ENCODE measurements at places on chromosomes 2 and 18.

DNA sequence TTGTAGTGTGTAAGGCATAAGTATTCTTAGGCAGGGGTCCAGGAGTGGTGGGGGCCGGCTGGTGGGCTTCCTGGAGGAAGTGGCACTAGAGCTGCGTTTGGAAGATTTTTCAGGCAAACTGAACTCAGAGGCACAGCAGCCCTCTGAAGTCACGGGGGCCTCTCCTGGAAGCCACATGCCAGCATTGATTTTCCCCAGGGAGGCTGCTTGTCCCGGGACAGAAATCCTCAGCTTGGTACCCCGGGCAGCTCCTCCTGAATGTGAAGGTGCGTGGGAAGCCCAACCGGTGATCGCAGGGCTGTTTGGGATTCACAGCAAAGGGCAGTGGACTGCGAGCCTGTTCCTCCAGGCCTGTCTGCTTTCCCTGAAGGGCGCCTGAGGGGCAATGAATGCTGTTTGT lies 1.6 kb upstream of the PDIA6 start:
- no peak for DNase-seq

DNA sequence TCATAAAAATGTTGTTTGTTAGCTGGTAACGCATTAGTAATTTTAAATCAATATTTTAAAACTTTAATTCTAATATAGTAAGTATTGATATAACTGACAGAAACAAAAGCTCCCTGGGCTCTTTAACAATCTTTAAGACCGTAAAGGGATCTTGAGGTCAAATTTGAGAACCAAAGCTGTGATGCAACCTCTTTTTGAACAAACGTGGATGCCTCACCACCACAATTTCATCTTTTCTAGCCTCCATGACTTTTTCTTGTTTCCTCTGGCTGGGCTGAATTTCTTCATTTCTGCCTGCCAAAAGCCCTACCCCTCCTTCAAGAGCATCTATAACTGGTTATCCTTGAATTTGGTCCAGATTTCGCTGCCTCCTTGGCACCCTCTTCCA lies 563 bp upstream of the POLE4 start:
- DNase-seq, result no peak

DNA sequence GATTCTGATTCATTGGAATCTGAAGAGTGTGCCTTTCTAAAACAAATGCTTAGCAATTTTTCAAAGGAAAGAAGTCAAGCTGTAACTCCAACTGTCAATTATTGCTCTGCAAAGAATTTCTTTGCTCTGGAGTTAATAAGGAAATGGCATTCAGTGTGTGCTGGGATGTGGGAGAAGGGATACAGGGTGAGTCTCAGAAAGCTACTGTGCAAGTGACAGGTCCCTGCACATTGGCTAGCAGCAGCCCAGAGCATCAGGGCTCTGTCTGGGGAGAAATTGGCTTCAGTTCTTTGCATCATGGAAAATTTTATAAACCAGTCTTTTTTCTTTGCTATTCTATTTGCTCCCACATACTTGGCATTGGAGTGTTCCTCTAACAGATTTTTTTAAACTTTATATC lies 1.1 kb upstream of the SYT4 start:
- DNase-seq, result no peak

- DNase-seq, result no peak
Observed at GRCh38 chr2:111957872-111958354, 59.5 kb downstream of the MERTK start.

GRCh38 chr2:187453078-187453641 lies 5.1 kb upstream of the CALCRL start:
- DNase-seq, result no peak

- DNase-seq, result no peak
Observed at GRCh38 chr2:33652830-33653229, 53.7 kb upstream of the FAM98A start.

- no peak for DNase-seq
Observed at GRCh38 chr2:61471905-61472805, 1.3 kb upstream of the USP34 start.

GRCh38 chr2:98769784-98770183 lies 38.9 kb upstream of the MGAT4A start:
- DNase-seq, result peak; percentile 30

DNA sequence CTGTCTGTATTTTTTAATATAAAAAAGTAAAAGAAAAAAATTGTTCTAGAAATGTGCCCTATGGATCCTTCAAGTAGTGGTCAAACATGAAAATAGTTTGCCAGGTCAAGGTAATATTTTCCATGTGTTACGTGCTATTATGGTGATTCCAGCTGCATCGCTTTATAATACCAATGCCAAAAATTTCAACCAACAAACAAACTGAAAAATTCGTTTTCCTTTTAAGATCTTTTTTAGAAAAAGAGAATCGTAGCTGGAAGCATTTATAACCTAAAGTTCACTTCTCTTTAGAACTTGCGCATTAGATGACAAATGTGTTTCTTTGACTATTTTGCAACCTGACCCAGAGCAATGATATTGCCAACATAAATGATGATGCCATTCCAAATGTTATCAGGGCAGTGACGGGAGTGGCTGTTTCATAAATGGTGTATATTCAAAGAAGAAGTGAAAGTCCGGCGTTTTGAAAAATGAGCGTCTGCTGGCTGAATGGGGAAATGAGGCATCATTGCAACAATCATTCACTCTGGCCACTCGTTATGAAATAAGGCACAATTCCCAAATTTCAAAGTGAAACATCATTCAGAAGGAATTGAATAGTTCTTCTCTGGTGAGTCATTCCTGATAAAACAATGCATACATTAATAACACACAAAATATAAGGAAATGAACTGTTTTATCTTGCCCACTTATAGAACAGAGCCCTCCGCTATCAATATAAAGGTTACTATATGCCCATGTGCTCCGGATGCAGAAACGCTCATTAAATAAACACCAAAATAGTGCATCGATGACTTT lies 297.4 kb downstream of the TGIF1 start:
- no peak for DNase-seq

GRCh38 chr2:3493615-3494007 lies 25.7 kb downstream of the ADI1 start:
- DNase-seq, result no peak

GRCh38 chr2:1510176-1510575 lies 96.9 kb downstream of the TPO start:
- DNase-seq, result no peak

DNA sequence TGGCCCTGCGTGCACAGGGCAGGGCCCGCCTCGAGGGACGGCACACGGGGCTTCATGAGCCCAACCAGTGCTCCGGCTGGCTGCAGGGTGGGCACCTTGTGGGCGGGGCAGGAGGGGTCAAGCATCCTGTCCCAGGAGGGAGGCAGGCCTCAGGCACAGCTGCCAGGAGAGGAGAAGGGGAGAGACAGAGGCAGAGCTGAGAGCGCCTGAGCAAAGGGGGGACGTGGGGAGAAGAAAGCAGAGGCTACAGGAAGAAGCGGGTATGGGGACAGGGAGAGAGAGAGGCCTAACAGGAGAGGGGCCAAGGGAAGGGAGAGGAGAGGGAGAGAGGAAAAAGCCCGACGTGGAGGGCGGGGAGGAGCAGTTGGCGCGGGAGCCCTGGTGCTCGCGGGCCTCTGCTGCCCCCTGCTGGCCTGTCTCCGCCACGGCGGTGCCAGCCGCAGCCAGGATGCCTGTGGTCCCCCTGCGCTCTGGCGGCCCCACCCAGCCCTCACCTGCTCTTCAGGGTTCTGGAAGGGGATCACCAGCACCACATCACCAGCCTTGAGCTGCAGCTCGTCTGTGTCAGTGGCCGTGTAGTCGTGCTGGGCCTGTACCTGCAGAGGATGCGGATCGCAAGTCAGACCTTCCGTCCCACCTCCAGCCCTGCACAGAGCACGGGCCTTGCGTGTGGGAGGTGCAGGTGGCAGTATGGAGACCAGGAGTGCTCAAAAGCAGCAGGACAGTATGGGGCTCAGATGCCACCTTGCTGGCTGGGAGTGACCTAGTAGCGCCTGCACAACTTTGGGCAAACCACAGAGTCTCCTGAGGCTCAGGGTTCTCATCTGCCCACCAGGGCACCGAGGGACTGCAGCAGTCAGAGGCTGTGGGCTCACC lies 56.8 kb downstream of the BIN1 start:
- peak; percentile 73 for DNase-seq

DNA sequence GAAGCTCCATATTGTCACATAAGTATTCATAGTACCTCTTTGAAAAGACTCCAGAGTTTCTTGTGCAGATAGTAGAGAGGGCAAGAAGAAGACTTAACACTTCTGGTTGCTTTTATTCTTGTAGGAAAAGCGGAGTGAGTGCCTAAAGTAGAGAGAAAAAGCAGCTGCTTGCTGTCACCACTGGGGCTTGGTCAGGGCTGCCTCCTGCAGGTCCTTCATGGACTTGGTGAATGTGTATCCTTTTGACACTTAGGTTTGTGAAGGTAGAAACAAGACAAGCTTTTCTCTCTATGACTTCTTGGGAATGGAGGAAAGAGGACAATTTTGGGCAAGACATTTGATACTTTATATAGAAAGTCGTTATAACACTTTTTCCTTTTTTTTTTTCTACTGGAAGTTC lies 312.8 kb upstream of the FANCL start:
- no peak for DNase-seq

DNA sequence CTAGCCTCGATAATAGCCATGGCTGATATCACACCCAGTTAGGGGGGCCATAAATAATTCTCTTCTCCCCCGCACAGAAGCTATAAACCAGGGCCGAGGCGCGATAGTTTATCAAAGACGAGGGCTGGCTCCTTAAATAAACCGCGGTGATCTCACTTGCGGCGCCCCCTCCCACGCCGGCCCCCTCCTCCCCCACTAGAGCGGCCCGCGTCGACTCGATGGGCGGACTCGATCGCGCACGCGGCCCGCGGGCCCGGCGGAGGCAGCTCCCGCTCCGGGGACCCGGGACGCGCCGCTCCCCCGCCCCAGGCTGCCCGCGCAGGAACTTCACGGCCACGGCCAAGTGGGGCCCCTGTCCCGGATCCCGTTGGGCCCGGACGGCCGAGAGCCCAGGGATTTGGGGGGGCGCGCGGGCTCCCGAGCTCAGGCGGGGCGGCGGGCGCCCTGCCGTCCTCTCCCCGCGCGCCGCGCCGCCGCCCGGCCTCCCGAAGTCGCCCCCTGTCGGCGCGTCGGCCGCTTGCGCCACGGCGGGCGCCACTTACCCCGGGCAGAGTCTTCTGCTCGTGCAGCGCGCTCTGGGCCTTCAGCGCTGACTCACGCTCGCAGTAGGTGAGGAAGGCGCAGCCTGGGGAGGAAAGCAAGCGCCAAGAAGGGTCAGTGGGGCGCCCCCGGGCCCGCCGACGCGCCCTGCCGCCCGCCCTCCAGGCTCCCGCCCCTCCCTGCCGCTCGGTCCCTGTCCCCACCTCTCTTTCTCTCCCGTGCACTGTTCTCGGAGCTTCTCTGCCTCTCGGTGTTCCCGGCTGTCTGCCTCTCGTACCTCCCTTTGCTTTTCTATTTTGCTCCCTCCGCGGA lies 80.4 kb downstream of the CELF4 start:
- DNase-seq, result peak; percentile 4

- no peak for DNase-seq
Observed at GRCh38 chr2:60094450-60094929, 459.0 kb downstream of the BCL11A start.

DNA sequence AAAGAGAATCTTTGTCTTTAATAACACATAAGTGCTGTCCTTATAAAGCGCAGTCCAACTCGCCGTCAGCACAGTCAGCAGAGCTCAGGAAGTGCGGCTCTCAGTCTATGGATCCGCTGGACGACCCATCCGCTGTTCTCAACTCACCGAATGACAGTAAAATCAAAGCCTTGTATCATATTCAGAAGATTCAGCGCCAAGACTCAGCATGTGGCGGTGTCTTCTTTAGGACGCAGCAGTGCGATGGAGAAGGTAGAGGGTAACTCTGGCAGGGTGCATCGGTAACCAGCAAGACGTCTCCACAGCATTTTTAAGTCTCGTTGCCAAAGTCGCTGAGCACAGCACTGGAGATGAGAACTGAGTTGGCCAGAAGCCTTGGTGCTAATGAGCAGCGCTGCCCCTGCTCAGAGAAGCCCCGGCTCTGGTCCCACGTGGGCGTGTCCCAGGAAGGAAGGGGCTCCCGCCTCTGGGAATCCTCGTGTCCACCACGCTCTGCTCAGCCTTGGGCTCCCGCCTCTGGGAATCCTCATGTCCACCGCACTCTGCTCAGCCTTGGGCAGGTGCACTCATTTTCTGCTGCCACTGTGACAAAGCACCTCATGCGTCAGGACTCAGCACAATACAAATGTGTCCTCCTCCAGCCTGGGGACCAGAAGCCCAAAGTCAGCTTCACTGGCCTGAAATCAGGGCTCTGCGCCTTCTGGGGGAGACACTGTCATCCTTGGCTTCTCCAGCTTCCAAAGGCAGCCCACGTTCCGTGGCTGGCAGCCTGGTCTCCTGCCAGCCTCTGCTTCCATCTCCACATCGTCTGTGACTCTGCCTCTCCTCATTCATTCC lies 238.0 kb upstream of the SALL3 start:
- DNase-seq, result no peak

DNA sequence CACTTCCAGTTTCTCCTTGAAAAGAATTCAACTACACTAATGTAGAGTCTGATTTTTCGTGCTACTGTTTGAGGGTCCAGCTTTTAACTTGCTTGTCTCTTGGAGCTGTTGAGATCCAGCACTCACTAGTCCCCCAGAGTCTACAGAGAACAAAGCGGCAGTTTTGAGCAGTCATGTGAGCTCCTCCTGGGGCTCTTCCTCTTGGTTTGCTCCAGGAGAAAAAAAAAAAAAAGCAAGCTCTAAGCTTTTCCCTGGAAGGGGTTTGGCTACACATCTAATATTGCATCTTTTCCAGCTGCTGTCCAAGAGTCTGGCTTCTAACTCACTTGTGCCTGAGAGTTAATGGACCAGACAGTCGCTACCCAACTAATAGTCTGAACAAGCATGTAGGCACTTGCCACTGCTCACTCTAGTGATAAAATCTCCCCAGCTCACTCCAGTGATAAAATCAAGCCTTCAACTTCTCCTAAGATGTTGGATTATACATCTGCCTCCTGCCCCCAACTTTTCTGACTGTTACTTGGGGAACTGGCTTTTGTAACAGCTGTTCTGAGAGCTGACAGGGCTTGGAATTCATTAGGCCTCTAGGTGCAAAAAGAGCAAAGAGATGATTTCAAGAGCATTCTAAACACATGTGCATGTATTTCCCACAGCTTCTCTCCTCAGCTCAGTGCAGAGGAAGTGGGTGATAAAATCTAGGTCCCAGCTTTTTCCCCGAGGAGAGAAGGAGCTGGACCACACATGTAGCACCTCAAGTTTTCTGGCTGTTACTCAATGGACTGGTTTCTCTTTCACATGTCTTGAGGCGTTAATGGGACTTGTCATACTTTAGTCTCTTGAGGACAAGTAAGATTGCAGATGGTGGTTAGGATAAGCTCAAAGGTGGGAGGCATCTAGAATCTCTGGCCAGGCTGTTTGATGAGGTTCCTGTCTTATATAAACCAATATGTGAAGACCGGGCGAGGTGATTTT lies 750.5 kb downstream of the LRP1B start:
- no peak for DNase-seq

- DNase-seq, result no peak
Observed at GRCh38 chr2:138269765-138270164, 231.8 kb upstream of the SPOPL start.

GRCh38 chr2:241201445-241202267 lies 13.2 kb downstream of the ANO7 start:
- no peak for DNase-seq

DNA sequence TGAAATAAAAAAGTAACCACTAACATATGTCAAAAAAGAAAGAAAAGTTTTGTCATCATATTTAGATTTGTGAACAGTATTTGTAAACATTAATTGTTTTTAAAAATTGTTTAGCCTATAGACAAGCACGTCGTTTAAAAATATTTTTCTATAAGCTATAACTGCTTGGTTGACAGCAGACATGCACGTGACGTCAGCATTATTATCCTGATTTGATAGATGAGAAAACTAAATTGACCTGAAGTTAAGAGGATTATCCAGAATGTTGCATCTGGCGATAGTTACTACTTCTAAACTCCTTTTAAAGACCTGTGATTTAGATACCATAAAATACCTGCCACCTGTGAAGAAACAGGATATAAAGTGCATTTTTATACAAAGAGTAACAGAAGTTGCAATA lies 156.9 kb upstream of the BARD1 start:
- DNase-seq, result no peak

Measured in stimulated activated CD4-positive, alpha-beta T cell treated with anti-CD3 and anti-CD28 coated beads, Interleukin-4, amount 100 ng/mL, for 1 hour (primary cell).